ENCODE measurements at places on chromosomes 4 and X.

DNA sequence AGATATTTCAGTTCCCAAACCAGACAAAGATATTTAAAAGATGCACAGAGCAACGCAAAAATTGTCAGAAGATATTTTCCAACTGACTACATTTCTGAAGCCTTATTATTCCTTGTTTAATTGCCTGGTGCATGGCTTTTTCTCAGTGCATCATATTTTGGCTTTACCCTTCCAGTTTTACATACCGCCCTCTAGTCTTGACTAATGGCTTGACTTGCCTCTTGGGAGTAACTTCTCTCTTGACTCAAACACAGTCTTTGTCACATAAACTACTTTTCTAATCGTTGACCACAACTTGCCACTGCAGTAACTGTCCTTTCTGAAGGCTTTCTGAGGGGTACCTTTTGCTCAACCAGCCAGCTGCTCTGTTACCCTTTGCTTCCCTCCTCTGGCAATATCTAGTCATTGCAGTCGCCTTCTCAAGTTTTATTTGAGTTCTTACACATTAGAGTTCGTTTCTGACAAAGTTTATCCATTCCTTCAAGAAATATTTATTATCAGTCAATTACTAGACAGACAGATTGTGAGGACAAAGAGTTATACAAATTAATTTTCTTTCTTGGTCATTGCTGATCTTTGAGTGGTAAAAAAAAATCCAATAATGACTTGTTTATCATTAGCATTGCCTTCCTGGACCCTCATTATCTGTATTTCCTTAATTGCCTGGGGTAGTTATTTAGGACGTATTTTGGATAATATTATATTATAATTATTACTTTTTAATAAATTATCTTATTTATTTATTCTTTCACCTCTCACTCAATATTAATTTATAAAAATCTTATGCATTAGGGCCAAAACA, 506.9 kb upstream of the PCDH10 start:
- no peak for DNase-seq

DNA sequence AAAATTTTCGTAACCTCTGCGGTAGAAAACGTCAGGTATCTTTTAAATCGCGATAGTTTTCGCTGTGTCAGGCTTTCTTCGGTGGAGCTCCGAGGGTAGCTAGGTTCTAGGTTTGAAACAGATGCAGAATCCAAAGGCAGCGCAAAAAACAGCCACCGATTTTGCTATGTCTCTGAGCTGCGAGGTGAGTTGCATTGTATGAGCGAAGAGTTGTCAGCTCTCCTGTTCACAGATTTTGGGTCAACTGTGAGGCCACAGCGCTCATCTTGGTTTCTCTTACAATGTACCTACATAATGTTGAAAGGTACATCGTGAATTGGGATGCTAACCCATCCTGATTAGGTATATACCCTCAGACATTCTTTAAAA, 486 bp downstream of the CLCN3 start:
- DNase-seq, result no peak

GRCh38 chr4:5510504-5510903, 197.9 kb downstream of the EVC2 start:
- no peak for DNase-seq

- peak; percentile 12 for DNase-seq
These were observed 2.1 kb downstream of the LEF1 start for GRCh38 chr4:108166441-108167315.

GRCh38 chr4:147194114-147194513, 248.4 kb upstream of the TTC29 start:
- DNase-seq, result no peak

GRCh38 chr4:52726826-52727580, 24.2 kb downstream of the ERVMER34-1 start:
- DNase-seq, result no peak

Measured in stimulated activated CD8-positive, alpha-beta memory T cell treated with anti-CD3 and anti-CD28 coated beads, Interleukin-15, amount 100 ng/mL, for 1 hour (primary cell).